ENCODE measurements at places on chromosomes 2 and 18. TPM values are rescaled to one million over a fixed set of nuclear protein-coding genes. Genes with fewer than 3 reads are reported as not detected.
A peak's percentile ranks its signal among the peaks of the same experiment; 100 is the strongest.

The ASB18 gene
- 0.70 TPM for polyA plus RNA-seq

The SNORC gene
- polyA plus RNA-seq, result 1.2 TPM

DNA sequence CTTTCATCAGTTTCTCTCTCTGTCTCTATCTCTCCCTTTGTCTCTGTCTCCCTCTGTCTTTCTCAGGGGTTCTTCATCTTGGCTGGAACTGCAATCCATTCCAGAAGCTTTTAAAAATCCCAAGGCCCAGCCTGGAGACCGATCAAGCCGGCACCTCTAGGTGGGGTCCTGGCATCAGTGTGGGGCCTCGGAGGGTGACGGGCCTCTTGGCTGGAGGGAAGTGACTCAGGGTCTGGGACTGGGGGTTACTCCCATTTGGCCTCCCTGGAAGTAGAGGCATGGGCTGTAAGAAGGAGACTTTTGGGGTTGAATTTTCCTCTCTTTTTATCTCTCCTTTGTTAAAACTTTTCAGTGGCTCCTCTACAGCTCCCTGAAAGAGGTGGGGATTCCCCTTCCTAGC is 52.8 kb upstream of the OTOF start:
- no peak overlapping the region for H3K27ac ChIP-seq
- H3K4me1 ChIP-seq, result no peaks in the 10 kb centered on the region
- H3K4me3 ChIP-seq, result no peak overlapping the region
- H3K36me3 ChIP-seq, result no peaks in the 10 kb centered on the region
- H3K27me3 ChIP-seq, result no peaks in the 10 kb centered on the region

DNA sequence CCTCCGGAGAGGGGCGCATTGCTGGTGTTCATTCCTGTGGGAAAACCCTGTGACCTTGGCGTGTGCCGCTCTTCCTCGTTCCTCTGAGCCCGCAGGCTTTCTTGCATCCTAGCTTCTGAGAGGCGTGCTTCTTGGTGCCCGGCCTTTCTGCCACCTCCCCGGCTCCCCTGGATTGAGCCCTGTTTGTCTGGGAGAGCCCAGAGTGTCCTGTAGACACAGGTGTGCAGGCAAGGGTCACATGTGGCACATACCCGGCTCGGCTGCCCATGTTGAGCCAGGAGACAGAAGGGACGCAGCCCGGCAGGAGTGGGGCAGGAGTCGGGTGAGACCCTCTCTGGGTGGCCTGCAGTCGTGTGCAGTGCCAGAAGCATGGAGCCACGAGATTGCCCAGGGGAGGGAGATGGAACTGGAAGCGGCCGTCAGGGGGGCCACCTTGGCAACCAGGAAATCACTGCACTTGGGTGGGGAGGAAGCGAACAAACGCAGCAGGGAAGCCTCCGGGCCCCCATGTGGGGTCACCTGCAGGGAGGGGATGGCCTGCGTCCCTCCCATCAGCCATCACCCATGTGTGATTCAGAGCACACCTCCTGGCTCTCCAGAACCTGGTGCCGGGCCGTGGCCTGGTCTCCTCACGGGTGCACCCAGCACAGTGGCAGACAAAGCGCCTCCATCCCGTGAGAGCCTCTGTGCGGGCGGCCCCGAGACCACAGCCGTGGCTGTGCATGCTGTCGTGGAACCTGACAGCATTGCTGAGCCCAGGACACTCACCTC is 92.9 kb downstream of the SH3BP4 start:
- no peaks in the 10 kb centered on the region for H3K4me1 ChIP-seq
- H3K27me3 ChIP-seq, result no peaks in the 10 kb centered on the region
- no peak overlapping the region for H3K4me3 ChIP-seq
- peaks cover 24% of the 10 kb centered on the region for H3K36me3 ChIP-seq
- no peak for DNase-seq

GRCh38 chr2:191565647-191566198 is 112.2 kb upstream of the NABP1 start:
- H3K4me1 ChIP-seq, result peaks cover 1% of the 10 kb centered on the region
- no peaks in the 10 kb centered on the region for H3K27me3 ChIP-seq
- no peaks in the 10 kb centered on the region for H3K36me3 ChIP-seq
- no peak overlapping the region for H3K27ac ChIP-seq
- no peak overlapping the region for H3K4me3 ChIP-seq

DNA sequence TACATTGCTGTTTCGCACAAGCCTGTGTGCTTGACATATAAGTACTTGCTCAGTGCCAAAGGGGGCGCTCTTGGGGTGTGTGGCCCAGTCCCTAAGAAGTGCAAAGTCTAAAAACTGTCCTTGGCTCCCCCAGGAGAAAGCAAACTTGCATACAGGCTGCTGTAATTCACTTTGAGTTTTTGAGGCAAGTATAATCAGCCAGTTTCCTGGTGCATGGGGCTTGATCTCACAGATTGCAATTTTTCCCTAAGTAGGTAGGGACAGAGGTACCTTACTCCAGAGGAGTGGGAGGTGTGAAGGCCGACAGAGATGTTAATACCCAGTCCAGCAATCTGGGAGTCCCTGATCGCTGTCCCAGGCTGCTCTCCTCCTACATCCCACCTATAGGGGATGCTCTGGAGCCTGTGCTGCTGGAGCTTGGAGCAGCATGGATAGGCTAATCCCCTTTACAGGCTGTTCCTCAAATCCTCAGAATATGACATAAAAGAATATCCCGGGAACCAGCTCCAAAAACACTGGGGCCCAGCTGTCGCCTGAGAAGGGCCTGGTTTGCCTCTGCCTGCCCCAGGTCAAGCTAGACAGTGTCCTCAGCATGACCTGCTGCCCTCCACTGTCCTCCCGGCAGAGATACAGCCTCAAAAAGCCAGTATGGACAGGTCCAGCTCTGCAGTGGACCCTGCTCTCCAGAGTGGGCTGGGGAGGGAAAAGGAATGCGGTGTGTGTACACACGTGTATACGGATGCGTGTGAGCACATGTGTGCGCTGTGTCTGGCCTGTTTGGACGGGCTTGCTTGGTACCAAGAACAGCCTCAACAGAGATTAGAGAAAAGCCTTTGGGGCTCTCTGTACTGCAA is 136.5 kb upstream of the HAAO start:
- peaks cover 53% of the 10 kb centered on the region for H3K4me1 ChIP-seq
- H3K36me3 ChIP-seq, result no peaks in the 10 kb centered on the region
- DNase-seq, result peak; percentile 65
- H3K4me3 ChIP-seq, result no peak overlapping the region
- no peaks in the 10 kb centered on the region for H3K27me3 ChIP-seq
- peak overlapping the region; percentile 21 for H3K27ac ChIP-seq

GRCh38 chr18:13237073-13237472 is 18.5 kb downstream of the LDLRAD4 start:
- H3K27me3 ChIP-seq, result no peaks in the 10 kb centered on the region
- no peaks in the 10 kb centered on the region for H3K4me1 ChIP-seq
- H3K4me3 ChIP-seq, result no peak overlapping the region
- no peak for DNase-seq
- no peaks in the 10 kb centered on the region for H3K36me3 ChIP-seq
- no peak overlapping the region for H3K27ac ChIP-seq

- no peaks in the 10 kb centered on the region for H3K4me1 ChIP-seq
- H3K27ac ChIP-seq, result no peak overlapping the region
- no peaks in the 10 kb centered on the region for H3K27me3 ChIP-seq
- DNase-seq, result no peak
Measured at GRCh38 chr2:207876842-207877535, 107.3 kb upstream of the FZD5 start.

GRCh38 chr18:35466334-35466733 is 31.4 kb downstream of the INO80C start:
- no peaks in the 10 kb centered on the region for H3K36me3 ChIP-seq
- H3K27me3 ChIP-seq, result no peaks in the 10 kb centered on the region
- H3K27ac ChIP-seq, result no peak overlapping the region
- no peaks in the 10 kb centered on the region for H3K4me1 ChIP-seq
- H3K4me3 ChIP-seq, result no peak overlapping the region

DNA sequence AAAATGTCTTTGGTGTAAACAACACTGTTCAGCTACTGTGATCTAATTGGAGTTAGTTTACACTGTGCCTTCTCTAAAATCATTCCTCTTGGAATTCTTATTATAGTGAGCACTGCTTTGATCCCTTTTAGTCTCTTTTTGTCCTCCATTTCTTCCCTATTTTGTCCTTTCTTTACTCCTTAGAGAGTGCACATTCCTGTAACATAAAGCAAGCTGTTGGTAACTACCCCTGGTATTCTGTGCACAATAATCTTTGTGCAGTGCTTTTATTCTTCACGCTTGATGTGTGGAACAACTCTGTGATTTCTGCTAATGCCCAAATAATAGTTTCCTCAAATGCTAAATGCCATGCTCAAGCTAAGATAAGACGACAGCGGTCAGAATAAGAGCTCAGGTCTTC is 401.5 kb downstream of the DPP10 start:
- H3K4me3 ChIP-seq, result no peak overlapping the region
- H3K4me1 ChIP-seq, result no peaks in the 10 kb centered on the region
- no peaks in the 10 kb centered on the region for H3K36me3 ChIP-seq
- H3K27me3 ChIP-seq, result no peaks in the 10 kb centered on the region

DNA sequence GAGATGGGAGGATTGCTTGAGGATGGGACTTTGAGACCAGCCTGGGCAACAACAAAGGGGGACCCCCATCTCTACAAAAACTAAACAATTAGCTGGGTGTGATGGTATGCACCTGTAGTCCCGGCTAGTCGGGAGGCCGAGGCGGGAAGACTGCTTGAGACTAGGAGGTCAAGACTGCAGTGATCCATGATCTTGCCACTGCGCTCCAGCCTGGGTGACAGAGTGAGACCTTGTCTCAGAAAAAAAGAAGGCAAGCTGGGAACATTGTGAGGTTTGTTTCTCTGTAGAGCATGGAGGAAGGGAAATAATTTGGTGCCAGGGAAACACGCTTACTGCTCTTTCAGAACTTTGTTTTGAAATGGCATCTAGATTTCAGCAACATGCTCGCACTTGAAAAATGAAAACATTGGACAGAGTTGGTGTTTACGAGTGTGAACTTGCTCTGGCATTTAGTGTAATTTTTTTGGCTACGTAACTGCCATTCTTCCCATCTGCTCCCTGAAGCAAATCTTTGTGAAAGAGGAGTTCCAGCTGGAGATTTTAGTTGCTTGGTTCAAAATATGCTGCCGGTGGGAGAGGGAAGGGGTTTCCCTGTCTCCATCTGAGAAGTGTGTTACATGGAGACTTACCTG is 125.6 kb upstream of the DLX2 start:
- H3K36me3 ChIP-seq, result no peaks in the 10 kb centered on the region
- H3K27ac ChIP-seq, result no peak overlapping the region
- no peaks in the 10 kb centered on the region for H3K4me1 ChIP-seq
- H3K27me3 ChIP-seq, result peaks cover 10% of the 10 kb centered on the region

DNA sequence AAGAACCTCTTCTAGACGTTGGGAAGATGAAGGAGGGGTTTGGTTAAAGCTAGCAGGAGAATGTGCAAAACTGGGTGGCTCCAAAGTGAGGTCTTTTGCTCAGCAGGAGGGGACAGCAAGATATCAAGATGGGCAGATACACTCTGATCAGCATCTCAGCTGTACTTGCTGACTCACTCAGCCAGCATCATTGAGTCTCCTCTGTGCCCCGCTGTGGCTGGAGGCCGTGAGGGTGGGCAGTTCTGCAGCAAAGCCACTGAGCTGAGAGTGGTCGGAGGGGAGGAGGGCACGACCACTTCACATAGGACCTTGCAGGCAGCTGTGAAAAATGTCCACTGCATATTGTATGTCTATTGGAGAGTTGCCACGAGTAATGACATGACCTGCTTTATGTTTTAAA is 152.0 kb downstream of the CAPN13 start:
- H3K4me3 ChIP-seq, result no peak overlapping the region
- no peaks in the 10 kb centered on the region for H3K27me3 ChIP-seq
- no peaks in the 10 kb centered on the region for H3K36me3 ChIP-seq
- H3K4me1 ChIP-seq, result peaks cover 3% of the 10 kb centered on the region
- DNase-seq, result no peak
- H3K27ac ChIP-seq, result no peak overlapping the region

GRCh38 chr2:223589901-223590300 is 12.3 kb downstream of the SCG2 start:
- no peak for DNase-seq
- H3K27me3 ChIP-seq, result no peaks in the 10 kb centered on the region
- no peaks in the 10 kb centered on the region for H3K36me3 ChIP-seq

- no peaks in the 10 kb centered on the region for H3K36me3 ChIP-seq
- H3K27ac ChIP-seq, result no peak overlapping the region
- H3K4me1 ChIP-seq, result peaks cover 11% of the 10 kb centered on the region
- no peaks in the 10 kb centered on the region for H3K27me3 ChIP-seq
Measured at GRCh38 chr2:197147942-197148341, 162.6 kb downstream of the ANKRD44 start.

DNA sequence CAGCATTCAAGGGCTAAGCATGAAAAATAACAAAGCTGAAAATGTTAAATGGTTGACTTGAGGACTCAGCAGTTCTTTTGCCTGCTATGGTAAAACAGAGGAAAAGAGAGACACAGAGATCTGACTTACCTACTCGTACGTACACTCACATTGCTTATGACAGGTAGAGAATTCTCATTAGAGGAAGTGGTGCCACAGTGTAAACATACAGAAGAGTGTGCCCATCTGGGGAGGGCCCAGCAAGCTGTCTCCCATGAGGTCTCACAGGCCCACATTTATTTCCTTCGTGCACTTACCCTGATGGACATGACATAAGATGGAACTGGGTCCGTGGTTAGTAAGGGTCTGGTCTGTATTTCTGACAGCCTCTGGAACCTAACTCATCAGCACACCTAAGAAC is 729.1 kb downstream of the BCL11A start:
- no peak overlapping the region for H3K4me3 ChIP-seq
- no peaks in the 10 kb centered on the region for H3K4me1 ChIP-seq
- DNase-seq, result no peak
- H3K36me3 ChIP-seq, result no peaks in the 10 kb centered on the region

DNA sequence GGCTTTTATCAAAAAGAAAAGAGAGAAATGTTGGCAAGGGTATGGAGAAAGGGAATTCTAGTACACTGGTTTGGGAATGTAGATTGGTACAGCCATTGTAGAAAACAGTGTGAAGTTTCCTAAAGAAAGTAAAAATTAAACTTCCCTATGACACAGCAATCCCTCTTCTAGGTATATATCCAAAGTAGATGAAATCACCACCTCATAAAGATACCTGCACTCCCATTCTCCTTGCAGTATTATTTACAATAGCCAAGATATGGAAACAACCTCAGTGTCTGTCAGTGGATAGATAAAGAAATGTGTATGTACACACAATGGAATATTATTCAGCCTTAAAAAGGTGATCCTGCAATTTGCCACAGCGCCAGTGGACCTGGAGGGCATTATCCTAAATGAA is 147.2 kb upstream of the NOSTRIN start:
- H3K27me3 ChIP-seq, result no peaks in the 10 kb centered on the region
- no peak overlapping the region for H3K27ac ChIP-seq
- H3K4me1 ChIP-seq, result peaks cover 6% of the 10 kb centered on the region
- no peak overlapping the region for H3K4me3 ChIP-seq

DNA sequence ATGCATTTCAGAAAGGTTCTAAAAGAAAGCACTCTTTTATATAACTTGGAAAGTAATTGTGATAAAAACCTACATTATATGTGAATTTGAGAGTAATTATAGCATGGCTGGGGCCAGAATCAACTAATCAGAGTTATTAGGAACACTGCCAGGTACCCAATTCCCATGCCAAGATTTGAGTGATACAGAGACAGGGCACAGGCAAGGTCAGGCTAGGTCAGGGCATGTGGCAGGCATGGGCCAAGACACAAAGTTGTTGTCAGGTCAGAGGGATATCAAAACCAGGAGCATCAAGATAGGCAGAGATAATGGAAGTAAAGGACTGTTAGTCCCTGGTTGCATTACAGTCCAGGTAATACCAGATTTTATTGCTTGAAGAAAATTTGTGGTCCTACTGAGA is 87.4 kb downstream of the MYO3B start:
- H3K36me3 ChIP-seq, result no peaks in the 10 kb centered on the region
- no peak overlapping the region for H3K4me3 ChIP-seq
- no peaks in the 10 kb centered on the region for H3K4me1 ChIP-seq
- no peak for DNase-seq

All from cardiac muscle cell (in vitro differentiated cells and primary cell).